Hematopoietic multipotent progenitor cell treated with erythropoietin and hydrocortisone succinate and interleukin-3 and kit ligand, for 4 days (in vitro differentiated cells): ENCODE measurements at places on chromosomes 4 and X.

GRCh38 chr4:98939438-98939837, 10.5 kb upstream of the EIF4E start:
- no peak for DNase-seq

DNA sequence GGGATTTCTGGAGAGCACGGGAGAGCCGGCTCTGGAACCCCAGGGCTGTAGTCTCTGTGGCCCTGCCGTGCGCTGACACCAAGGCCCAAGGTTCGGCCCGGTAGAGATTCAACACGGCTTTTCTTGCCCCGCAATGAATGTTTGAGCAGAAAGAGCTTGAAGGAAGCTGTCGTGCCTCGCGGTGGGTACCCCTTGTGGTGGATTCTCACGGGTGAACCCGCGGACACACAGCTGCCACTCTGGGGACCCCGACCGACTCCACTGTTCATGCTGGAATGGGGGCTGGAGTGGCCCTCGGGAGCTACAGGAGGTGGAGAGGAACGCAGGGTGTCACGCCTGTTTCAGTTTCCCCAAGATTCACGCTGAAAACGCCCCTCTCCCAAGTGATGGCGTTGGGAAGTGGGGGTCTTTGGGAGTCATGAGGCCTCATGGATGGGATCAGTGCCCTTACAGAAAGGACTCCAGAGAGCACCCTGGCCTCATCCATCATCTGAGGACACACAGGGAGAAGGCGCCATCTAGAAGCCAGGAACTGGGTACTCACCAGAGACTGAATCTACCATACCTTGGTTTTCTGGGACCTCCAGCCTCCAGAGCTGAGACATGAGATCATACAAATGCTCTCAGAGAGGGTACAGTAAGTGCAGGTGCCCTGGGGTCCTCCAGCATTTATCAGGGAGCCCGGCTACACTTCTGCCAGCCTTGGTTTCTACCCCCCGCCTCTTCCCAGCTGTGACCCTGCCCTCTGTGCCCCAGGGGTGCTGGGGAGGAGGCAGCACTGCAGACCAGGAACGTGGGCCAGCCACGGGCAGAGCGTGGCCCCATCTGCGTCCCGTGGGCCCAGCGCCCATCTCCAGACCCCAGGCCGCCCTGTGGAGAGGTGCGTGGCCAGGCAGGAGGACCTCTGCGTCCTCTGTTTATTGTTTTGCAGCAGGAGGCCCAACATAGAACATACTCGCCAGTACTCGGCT, 6.4 kb downstream of the SLC25A6 start:
- DNase-seq = no peak

DNA sequence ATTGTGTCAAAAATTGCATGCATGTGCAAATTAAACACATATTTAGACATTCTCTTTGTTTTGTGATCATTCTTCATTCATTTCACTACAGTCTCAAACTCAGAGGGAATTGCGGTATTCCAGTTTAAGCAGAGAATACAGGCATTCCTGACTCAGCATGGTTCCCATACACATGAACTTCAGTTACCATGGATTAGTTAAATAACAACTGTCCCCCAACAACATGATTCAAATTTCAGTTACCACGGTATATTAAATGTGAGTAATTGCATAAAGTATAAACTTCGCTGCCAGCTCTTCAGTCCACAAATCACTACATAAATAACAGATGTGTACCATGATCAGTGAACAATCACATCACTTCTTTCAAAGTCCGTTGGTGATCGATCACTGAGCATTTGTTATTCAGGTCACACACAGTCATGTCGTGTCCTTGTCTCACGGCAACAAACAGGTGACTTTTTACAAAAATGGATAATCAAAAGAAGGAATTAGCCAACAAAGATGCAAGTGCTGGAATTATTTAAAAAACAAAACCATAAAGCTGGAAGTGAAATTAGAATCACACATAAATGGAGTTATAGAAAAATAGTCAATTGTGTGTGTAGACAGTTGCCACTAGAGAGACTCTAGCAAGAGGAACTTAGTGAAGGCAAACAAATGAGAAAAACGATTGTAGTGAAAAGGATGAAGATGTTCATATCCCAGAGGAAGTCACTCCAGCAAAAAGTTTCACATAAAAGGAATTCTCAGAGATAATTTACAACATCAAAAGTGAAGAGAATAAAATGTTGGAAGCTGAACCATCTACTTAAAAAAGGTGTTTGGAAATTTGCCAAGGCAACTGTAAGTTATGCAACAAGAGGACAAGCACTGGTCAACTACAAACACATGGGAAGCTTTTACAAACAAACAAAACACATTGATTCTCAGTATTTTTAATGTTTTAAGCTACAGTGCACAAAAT, 138.6 kb upstream of the SMARCAD1 start:
- no peak for DNase-seq

DNA sequence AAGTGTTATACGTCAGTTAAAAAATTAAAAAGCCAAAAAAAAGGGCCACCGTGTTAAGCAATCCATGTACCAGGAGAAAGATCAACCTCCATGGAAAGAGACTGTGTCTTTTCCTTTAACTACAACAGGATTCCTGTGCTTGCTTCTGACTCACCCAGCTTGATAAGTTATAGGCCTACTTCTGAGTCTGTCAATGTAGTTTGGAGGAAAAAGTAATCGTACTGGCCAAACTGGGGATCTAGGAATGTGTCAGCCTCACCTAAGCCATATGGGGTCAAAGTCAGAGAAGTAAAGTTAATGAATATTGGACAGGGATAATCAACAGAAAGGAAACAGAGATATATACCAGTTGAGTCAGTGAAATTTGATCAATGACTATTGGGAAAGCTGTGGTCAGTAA, 470.8 kb upstream of the SLIT2 start:
- no peak for DNase-seq

DNA sequence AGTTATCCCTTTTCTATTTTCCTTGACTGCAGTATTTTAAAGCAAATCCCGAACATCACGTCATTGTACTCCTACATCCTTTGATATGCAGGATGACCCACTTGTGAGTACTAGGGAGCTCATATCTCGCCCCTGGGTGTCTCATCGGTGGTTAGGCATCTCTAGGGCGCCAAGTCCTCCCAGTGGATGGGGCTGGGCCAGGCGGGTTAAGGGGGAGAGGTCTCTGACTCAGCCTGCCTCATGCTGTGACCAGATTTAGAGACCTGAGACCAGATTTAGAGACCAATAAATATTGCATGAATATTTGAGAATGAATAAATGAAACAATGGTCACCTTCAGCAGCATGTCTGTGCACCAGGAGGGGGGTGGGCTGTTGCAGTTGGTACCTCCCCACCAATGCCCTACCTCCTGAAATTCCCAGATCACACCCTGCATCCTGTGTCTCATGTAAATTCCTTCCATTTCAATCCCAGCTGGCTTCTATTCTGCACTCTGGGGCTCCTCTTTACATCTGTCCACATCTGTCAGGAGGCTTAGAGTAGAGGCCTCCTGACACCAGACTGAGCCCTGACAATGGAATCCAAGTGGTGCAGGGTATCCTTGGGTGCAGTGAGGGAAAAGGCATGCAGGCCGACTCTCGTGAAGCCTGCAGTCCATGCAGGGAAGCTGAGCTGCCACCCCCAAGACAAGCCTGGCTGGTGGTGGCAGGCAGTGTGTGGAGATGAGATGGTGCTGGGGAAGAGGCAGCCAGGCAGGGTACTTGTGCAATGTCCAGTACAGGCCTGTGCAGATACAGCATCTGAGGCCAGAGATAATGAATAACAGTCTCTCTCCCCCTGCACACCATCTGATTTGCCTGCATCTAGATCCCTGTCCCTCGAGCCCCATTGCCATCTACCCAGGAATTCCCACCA, 5.2 kb downstream of the APLN start:
- no peak for DNase-seq

DNA sequence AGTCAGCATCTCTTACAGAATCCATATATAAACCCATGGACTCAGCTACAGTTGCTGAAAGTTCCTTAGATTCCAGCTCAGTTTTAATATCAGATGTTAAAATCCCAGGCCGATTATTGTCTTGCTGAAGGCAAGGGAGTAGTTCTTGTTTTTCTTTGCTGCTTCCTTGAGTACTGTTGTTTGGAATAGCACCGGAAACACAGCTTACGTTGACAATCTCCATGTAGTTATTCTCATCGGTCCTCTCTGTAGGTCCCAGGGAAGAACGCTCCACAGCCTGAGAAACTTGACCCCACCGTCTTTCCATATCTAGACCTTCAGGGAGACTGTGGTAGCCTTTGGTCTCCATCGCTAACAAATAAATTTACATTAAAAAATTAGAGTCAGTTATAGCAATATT, 5.7 kb downstream of the NR3C2 start:
- no peak for DNase-seq

- no peak for DNase-seq
Measured at GRCh38 chr4:70892086-70892769, 9.9 kb upstream of the MOB1B start.

GRCh38 chrX:104325213-104325585, 70.5 kb upstream of the ESX1 start:
- no peak for DNase-seq

GRCh38 chrX:53018627-53019026, 30.0 kb upstream of the GPR173 start:
- peak; percentile 19 for DNase-seq

DNA sequence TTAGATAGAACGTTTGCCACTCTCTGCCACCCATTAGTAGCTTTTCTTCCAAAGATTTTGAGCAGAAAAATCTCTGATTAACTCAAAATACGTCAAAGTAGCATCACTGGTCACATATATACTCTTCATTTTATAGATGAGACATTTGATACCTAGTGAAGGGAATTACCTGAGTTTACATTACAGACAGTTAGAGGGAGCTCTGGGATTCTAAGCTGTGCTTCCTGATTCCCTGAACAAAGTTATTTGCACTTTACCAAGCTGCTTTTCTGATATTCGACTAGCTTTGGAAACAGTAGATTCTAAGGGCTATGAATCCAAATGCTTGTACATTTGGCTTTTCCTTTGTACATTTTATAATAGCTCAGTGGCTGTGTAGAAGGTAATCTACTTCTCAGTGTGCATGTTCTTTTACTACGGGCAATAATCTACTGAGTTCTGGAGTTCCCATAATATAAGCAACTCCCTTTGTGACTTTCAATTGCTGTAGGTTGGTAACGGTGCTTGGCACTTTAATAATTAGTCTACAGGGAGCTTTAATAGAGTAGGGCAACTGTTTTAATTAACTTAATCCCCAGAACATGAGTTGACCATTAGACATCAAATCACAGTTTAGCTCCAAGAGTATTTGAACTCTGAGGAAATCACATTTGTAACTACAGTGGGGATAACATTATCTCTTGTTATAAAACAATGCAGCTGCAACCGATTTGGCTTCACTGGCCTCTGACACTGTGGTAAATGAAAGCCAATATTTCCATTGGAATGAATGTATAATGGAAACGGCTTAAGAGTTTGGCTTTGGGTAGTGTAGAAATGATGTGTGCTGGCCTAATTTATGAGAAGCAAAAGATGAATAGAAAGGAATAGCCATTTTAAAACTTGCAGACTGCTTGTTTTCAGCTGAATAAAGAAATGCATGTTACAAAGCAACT, 1602.4 kb downstream of the STIM2 start:
- no peak for DNase-seq

GRCh38 chr4:147799986-147800555, 68.2 kb downstream of the ARHGAP10 start:
- DNase-seq = peak; percentile 89

- DNase-seq = peak; percentile 10
Measured at GRCh38 chrX:118468122-118468521, 27.5 kb upstream of the DOCK11 start.

DNA sequence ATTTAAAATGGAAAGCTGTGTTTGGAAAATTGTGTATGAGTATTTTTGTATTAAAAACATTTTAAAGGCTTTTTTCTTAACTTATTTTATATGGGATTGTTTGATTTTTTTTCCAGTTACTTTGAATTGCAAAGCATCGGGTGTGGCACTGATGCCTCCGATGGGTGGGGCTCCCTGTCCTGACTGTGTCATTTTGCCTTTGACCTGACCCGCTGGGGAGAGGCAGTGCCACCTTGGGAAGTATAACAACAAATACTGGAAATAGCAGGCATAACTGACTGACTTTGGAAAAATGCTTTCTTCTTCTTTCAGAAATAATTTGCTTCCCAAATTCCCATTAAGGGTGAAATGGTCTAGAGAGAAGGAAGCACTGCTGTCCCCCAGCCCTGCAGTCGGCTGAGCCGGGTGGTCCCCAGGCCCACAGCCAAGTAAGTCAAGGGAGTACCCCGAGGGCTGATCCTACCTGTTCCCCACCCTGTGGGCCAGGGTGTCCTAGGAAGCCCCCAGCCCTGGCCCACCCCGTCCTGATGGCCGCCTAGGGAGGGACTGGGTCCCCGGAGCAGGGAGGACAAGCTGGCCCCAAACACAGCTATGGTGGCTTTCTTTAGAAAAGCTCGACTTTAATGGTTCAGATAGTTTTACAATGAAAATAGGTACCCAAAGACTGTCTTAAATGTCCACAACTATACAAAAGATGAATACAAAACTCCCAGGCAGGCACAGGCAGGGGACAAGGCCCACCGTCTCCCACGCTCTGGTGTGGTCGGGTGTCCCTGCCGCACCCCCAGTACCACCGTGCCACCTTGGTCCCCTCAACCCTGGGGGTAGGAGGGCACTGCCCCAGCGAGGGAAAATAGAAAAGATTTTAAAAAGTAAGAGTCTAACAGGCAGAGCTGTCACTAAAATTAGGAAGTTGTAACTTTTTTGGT, 26.4 kb downstream of the NELFA start:
- DNase-seq = no peak

- peak; percentile 29 for DNase-seq
Measured at GRCh38 chr4:48484494-48485168, 1.5 kb downstream of the SLC10A4 start.

GRCh38 chrX:107842715-107843400, 17.2 kb downstream of the MID2 start:
- DNase-seq = no peak

GRCh38 chr4:110467400-110467799, 8.6 kb upstream of the ENPEP start:
- DNase-seq = no peak

DNA sequence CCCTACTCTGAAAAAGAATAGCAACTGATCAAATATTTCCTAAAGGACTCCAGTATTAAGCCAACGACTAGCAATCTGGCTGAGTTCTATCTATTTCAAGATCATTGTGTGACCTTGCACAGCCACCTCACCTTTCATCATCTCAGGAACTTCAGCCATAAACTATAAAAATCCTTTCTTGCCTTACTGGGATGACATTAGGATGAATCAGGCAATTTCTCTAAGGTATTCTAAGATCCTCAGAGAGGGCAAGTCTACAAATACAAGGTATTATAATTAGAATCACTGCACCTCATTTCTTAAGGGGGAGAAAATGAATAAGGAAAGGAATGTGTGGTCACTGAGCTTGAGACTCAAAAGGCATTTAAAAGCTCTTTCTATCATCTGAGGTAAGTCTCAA, 152.6 kb downstream of the GRIA3 start:
- DNase-seq = no peak

DNA sequence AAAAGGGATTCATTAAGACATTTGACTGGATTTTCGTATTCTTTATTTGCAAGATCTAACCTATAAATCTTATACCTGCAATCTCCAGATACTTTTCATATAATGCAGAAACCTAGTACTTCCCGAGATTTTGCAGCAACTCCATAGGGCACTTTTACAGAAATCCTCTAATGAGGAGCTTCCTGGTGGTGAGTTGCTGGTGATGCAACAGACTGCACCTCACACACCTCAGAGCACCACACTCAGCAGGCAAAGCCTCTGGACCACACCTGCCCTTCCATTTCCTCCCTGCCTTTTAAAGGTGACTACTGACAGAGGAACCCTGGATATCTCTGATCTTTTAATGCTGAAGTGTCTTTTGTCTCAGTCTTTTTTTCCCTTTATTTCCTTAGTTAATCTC, 289.4 kb downstream of the TRAM1L1 start:
- DNase-seq = no peak
